ENCODE measurements at places on chromosomes 6 and 20.
A peak's percentile ranks its signal among the peaks of the same experiment; 100 is the strongest.

GRCh38 chr6:84521511-84521910 lies 242.9 kb downstream of the TBX18 start:
- no peak for DNase-seq

- no peak for DNase-seq
These were observed 63.4 kb downstream of the QRSL1 start for GRCh38 chr6:106692819-106693208.

- DNase-seq: no peak
These were observed 22.5 kb upstream of the DEFB116 start for GRCh38 chr20:31330893-31331292.

DNA sequence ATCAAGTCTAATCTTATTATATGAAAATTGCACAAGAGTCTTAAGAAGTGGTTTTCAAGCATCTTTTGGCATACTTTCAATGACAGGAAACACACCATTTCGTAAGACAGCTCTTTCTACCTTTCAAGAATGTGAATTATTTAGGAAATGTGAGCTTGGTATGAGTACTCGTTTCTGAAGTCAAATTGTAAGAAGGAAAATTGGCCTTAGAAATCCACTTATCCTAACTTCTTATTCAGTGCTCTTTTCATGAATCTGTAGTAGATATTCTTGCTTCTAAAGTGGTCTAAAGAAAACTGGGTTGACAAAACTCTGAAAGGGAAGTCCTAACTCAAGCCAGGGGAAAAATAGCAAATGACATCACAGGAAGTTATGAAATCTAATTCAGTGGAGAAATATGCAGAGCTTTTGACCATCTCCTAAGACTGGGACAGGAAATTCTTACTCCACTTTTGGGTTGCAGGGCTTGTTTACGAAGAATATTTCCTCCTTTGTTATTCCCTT lies 38.5 kb upstream of the OGFRL1 start:
- DNase-seq: peak; percentile 12

- DNase-seq: no peak
These were observed 93.5 kb downstream of the DTNBP1 start for GRCh38 chr6:15569035-15569995.

GRCh38 chr6:49540614-49541013 lies 9.9 kb upstream of the C6orf141 start:
- DNase-seq: no peak

All from CD4-positive, alpha-beta T cell treated with Interleukin-17A for 1 hour (primary cell).